ENCODE measurements at places on chromosomes 2 and 18.
A peak's percentile ranks its signal among the peaks of the same experiment; 100 is the strongest.

- peaks cover 44% of the 10 kb centered on the region for H3K36me3 ChIP-seq
- H3K4me1 ChIP-seq = peaks cover 18% of the 10 kb centered on the region
- H3K4me3 ChIP-seq = no peak overlapping the region
- no peak overlapping the region for H3K27ac ChIP-seq
Observed at GRCh38 chr18:11906176-11906575, 1.9 kb downstream of the MPPE1 start.

GRCh38 chr18:58865701-58866065 lies 1.0 kb downstream of the ZNF532 start:
- no peaks in the 10 kb centered on the region for H3K27me3 ChIP-seq
- no peak for DNase-seq
- peak overlapping the region; percentile 99 for H3K27ac ChIP-seq

DNA sequence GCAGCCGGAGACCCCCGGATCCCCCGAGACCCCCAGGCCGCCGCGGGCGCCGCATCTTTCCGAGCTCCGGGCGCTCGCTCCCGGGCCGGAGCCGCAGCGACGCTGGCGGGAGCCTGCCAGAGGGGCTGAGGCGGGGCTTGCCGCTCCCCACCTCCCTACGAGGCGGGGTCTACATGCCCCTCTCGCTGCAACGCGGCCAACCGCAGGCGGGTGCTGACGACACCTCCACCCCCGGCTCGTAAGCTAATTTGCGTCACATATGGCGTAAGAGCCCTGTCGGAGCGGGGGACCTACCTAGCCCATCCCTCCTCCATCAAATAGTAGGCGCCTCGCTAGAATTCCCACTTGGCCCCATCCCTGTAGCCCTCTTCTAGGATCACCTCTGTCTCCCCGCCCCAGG lies at the start of gene PTPRN:
TSS of gene PTPRN (minus strand) at position 124 of the 400 bp plus-strand sequence. CDS start at position 55, 69 bp downstream.
- no peak within 1 kb of the TSS for H3K27ac ChIP-seq
- no peak for DNase-seq
- H3K36me3 ChIP-seq = no peaks in the 10 kb centered on the region
- no peaks in the 10 kb centered on the region for H3K4me1 ChIP-seq
- H3K27me3 ChIP-seq = peaks cover 79% of the 10 kb centered on the region

DNA sequence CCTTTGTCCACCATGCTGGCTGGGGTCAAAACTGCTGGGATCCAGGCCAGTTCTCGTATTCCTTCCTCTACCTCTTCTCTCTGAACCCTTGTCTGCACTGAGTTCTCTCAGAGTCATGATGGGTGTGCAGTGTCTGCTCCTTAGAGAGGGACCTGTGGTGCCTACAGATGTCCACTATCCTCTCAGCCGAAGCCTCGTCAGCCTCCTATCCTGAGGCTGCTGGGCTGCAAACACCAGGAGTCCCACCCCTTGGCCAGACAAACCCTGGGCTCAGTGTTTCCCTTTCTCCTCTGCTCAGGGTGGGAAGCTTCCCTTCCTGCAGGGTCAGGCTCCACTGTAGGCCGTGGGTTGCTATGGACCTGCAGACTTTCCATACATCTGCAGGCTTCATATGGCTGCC lies 2.3 kb downstream of the INPP5D start:
- peak overlapping the region; percentile 60 for H3K4me3 ChIP-seq
- no peak for DNase-seq
- peaks cover 5% of the 10 kb centered on the region for H3K4me1 ChIP-seq
- H3K36me3 ChIP-seq = no peaks in the 10 kb centered on the region
- no peaks in the 10 kb centered on the region for H3K27me3 ChIP-seq
- no peak overlapping the region for H3K27ac ChIP-seq

GRCh38 chr18:79496978-79497637 lies 101.4 kb downstream of the NFATC1 start:
- H3K4me3 ChIP-seq = no peak overlapping the region
- H3K36me3 ChIP-seq = peaks cover 14% of the 10 kb centered on the region
- peak; percentile 53 for DNase-seq
- peak overlapping the region; percentile 4 for H3K27ac ChIP-seq

DNA sequence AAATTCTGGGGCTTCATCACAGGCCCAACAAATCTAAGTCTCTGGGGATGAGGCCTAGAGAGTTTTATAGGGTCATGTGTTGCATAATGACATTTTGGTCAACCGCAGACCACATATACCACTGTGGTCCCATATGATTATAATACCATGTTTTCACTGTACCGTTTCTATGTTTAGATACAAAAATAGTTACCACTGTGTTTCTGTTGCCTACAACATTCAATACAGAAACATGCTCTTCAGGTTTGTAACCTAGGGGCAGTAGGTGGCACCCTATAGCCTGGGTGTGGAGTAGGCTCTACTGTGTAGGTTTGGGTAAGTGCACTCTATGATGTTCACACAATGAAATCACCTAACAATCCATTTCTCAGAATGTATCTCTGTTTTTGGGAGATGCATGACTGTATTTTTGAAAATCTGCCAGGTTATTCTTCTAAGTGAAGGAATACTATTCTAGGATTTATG lies 485.2 kb downstream of the PTPRM start:
- H3K36me3 ChIP-seq = no peaks in the 10 kb centered on the region
- H3K27ac ChIP-seq = no peak overlapping the region
- no peak overlapping the region for H3K4me3 ChIP-seq
- H3K27me3 ChIP-seq = no peaks in the 10 kb centered on the region

- H3K27ac ChIP-seq = no peak overlapping the region
- DNase-seq = no peak
- H3K4me3 ChIP-seq = no peak overlapping the region
Observed at GRCh38 chr2:221767106-221768012, 195.3 kb upstream of the EPHA4 start.

DNA sequence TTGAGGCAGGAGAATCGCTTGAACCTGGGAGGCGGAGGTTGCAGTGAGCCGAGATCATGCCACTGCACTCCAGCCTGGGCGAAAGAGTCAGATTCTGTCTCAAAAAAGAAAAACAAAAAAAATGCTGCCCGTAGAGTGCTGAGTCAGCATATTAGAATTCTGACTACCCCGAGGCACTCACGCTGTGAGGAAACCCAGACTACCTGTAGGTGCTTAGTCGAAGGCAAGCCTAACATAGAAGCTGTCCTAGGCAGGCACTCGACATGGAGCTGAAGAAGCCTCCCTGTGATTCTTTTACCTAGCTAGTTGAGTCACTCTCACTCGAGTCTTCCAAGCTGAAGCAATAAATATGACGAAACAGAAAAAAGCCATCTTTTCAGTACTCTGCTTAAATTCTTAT lies 1323.2 kb upstream of the DDX18 start:
- H3K4me1 ChIP-seq = no peaks in the 10 kb centered on the region
- DNase-seq = no peak
- no peaks in the 10 kb centered on the region for H3K36me3 ChIP-seq
- H3K27me3 ChIP-seq = no peaks in the 10 kb centered on the region
- H3K27ac ChIP-seq = no peak overlapping the region

- H3K4me3 ChIP-seq = no peak overlapping the region
- no peak overlapping the region for H3K27ac ChIP-seq
- H3K4me1 ChIP-seq = no peaks in the 10 kb centered on the region
- no peaks in the 10 kb centered on the region for H3K27me3 ChIP-seq
Observed at GRCh38 chr18:35827903-35828275, 144.6 kb upstream of the RMP24 start.

GRCh38 chr2:7517088-7517487 lies 599.9 kb downstream of the RNF144A start:
- H3K27ac ChIP-seq = no peak overlapping the region
- no peaks in the 10 kb centered on the region for H3K27me3 ChIP-seq
- H3K36me3 ChIP-seq = no peaks in the 10 kb centered on the region

GRCh38 chr2:38549071-38549704 lies 53.5 kb downstream of the HNRNPLL start:
- no peaks in the 10 kb centered on the region for H3K4me1 ChIP-seq
- no peak for DNase-seq
- H3K27ac ChIP-seq = no peak overlapping the region
- H3K36me3 ChIP-seq = peaks cover 12% of the 10 kb centered on the region

DNA sequence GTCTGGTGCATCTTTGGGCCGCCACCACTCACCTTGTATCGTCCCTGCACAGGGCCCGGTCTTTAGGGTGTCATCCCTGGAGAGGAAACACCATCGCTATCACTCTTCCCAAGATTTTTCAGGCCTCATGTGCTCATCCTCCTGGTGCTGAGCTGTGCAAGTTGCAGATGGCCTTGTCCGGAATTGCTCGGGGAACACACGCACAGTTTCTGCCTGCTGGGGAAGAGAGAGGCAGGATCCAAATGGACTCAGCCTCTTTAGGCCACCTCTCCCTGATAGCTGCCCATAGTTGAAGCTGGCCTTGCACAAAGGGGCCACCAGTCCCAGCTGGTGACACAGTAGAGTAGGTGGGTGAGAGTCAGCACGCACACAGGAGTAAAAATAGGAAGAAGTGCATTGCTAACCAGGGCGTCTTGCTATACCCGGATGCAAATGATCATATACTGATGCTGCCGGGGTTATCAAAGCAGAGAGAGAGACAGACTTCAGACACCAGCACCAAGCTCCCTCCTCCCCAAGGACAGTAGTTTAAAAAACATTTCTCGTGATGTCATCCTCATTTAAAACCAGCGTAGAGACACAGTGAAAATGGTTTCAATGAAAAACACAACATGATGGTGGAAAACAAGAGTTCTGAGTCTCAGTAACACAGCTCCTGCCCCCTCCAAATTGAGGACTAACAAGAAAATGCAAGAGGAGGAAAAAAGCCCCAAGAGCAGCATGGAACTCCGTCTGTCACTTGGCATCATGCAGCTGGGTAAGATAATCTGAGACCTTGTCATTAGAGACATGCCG lies 147.5 kb upstream of the NCK2 start:
- no peaks in the 10 kb centered on the region for H3K36me3 ChIP-seq
- DNase-seq = no peak
- H3K4me1 ChIP-seq = no peaks in the 10 kb centered on the region
- no peak overlapping the region for H3K27ac ChIP-seq

- no peaks in the 10 kb centered on the region for H3K36me3 ChIP-seq
- H3K27me3 ChIP-seq = no peaks in the 10 kb centered on the region
Observed at GRCh38 chr2:142991295-142991694, 113.8 kb downstream of the KYNU start.

- DNase-seq = no peak
- no peak overlapping the region for H3K27ac ChIP-seq
- no peaks in the 10 kb centered on the region for H3K4me1 ChIP-seq
Observed at GRCh38 chr2:199989822-199990221, 34.4 kb downstream of the MAIP1 start.

GRCh38 chr2:36964496-36965058 lies 1.8 kb downstream of the STRN start:
- no peak for DNase-seq
- peak overlapping the region; percentile 89 for H3K27ac ChIP-seq
- no peaks in the 10 kb centered on the region for H3K27me3 ChIP-seq
- H3K4me3 ChIP-seq = peak overlapping the region; percentile 89
- H3K4me1 ChIP-seq = peaks cover 22% of the 10 kb centered on the region

DNA sequence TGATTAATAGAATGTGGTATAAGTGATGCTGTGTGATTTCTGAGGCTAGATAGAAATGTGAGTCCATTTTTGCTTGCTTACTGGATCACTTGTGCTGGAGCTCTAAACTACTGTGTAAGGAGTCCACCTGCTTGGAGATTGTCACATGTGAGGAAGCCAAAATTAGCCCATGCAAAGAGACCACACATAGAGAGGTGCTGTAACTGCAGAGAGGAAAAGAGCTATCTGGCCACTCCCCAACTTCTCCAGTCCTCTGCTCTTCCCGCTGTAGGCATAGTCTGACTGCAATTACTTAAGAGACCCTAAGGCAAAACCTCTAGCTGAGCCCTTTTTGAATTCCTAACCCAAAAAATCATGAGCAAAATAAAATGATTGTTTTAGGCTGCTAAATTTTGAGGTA lies 120.6 kb upstream of the FBXO11 start:
- DNase-seq = no peak
- H3K4me1 ChIP-seq = no peaks in the 10 kb centered on the region
- H3K4me3 ChIP-seq = no peak overlapping the region
- H3K27ac ChIP-seq = no peak overlapping the region
- no peaks in the 10 kb centered on the region for H3K27me3 ChIP-seq

GRCh38 chr18:2049986-2050385 lies 521.3 kb downstream of the METTL4 start:
- H3K4me1 ChIP-seq = no peaks in the 10 kb centered on the region
- no peaks in the 10 kb centered on the region for H3K36me3 ChIP-seq
- H3K27ac ChIP-seq = no peak overlapping the region
- H3K4me3 ChIP-seq = no peak overlapping the region
- DNase-seq = no peak
- no peaks in the 10 kb centered on the region for H3K27me3 ChIP-seq

DNA sequence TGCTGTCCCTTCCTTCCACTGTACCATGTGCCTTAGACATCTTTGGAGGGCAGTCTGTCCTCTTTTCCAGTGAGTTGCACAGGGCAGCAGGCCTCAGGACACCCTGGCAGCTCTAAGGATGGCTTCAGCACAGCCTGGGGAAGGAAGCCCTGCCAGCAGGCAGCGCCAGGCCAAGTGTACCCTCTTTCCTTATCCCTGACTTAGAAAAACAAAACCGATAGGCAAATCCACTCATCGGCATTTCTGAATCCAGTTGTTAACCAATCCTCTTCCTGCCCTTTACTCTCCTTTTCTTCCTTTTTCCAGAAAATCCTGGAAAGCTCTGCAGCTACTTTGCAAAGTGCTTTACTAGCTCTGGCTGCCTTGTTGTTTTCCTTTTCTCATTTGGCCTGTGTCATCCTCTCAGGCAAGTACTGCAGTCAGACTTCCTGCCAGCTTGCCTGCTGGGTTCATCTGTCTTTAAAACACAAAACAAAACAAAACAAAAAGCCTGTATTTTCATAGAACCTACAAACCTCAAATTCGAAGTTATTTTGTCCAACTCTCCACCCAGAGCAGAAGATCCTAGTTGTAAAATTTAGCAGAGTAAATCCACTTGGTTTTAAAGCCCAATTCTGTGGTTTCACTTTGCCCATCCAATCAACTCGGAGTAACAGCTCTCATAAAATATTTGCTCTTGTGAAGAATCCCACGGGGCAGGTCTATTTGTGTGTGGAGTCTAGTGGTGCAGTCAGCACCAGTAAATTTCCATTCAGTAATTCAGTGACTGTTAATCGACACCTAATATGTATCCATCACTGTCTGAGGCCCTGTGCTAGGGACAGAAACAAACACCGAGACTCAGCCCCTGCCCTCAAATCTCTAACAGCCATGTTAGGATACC lies 45.2 kb downstream of the PCBP1 start:
- H3K36me3 ChIP-seq = no peaks in the 10 kb centered on the region
- H3K4me3 ChIP-seq = peak overlapping the region; percentile 58
- no peaks in the 10 kb centered on the region for H3K27me3 ChIP-seq
- DNase-seq = peak; percentile 39

DNA sequence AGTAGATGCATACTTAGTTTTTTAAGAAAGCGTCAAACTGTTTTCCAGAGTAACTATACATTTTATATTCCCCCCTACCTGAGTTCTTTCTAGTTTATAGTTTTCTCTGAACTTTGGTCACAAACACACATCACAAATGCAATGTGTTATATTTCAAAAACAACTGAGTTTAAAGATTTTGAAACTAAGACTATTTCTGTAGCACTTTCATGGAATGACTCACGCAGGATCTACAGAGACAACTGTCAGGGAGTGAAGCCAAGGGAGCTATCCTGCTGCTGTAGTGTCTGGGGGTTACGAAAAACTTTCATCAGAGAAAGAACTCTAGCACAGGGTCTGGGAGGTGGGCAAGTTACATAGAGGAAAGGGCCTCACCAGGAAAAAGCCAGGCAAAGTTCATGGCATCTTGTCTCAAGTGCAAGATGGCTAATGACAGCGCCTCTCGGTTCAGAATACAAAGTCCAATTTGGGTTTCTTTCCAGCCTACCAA lies 66.8 kb downstream of the UXS1 start:
- H3K27ac ChIP-seq = no peak overlapping the region
- no peak for DNase-seq
- H3K27me3 ChIP-seq = no peaks in the 10 kb centered on the region
- no peak overlapping the region for H3K4me3 ChIP-seq
- H3K36me3 ChIP-seq = peaks cover 32% of the 10 kb centered on the region
- H3K4me1 ChIP-seq = peaks cover 2% of the 10 kb centered on the region

Data from psoas muscle (tissue), 8 donors.